Mesenchymal stem cell (in vitro differentiated cells and primary cell): ENCODE measurements at places on chromosomes 2 and 18.
A peak's percentile ranks its signal among the peaks of the same experiment; 100 is the strongest.

GRCh38 chr2:69211048-69211447 lies 176.0 kb downstream of the GFPT1 start:
- H3K27ac ChIP-seq = no peak overlapping the region
- no peak overlapping the region for H3K4me3 ChIP-seq
- DNase-seq = no peak
- H3K36me3 ChIP-seq = peaks cover under 1% of the 10 kb centered on the region
- no peaks in the 10 kb centered on the region for H3K27me3 ChIP-seq

- no peak overlapping the region for H3K4me3 ChIP-seq
- H3K27ac ChIP-seq = no peak overlapping the region
- DNase-seq = peak; percentile 60
- no peaks in the 10 kb centered on the region for H3K36me3 ChIP-seq
These were observed 61.3 kb upstream of the ITSN2 start for GRCh38 chr2:24421668-24422067.

DNA sequence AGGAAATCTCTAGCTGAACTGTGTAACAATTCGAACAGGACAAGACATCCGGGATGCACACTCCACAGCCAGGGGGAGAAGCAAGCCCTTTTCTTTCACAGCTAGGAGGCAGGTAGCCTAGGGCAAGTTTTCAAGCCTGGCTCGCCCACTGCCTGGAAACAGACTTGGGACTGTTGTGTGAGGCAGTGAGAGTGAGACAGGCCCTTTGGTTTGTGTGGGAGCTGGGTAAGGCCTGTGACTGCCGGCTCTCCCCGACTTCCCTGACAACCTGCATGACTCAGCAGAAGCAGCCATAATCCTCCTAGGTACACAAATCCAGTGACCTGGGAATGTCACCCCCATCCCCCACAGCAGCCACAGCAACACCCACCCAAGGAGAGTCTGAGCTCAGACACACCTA lies 179.7 kb downstream of the WDPCP start:
- H3K27ac ChIP-seq = no peak overlapping the region
- no peak overlapping the region for H3K4me3 ChIP-seq
- H3K27me3 ChIP-seq = no peaks in the 10 kb centered on the region

- H3K27ac ChIP-seq = no peak overlapping the region
- no peaks in the 10 kb centered on the region for H3K27me3 ChIP-seq
- H3K4me3 ChIP-seq = no peak overlapping the region
- no peaks in the 10 kb centered on the region for H3K36me3 ChIP-seq
- DNase-seq = peak; percentile 82
These were observed 304.0 kb downstream of the LPIN1 start for GRCh38 chr2:12050396-12050795.

DNA sequence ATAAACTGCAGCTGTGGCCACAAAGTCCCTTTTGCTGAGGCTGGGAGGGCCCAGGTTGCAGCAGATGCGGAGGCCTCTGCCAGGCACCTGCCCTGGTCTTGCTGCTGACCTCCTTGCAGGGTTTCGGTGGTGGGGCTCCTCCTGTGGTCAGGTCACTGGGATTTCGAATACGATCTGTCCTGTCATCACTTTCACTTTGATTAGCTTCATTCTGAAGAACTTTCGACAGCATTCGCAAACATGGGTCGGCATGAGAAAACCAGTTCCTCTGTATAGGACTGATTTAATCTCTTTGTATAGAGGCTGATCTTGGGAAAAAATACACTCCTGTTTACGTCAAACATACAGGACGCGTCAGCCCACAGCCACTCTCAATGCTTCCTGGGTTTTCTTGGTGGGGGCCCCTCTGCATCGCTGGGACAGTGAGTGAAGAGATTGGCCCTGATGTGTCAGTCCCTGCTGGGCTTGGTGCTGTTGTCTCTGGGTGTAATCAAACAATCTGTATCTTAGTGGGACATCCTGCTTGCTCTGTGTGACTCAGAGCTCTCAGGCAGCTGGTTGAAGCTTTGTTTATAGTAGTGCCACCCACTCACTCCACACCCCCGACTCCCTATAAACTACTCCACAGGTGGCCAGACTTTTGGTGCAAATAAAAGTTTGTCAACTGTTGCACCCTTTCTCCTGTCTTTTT lies 209.4 kb upstream of the CXCR4 start:
- H3K4me1 ChIP-seq = peaks cover 2% of the 10 kb centered on the region
- no peaks in the 10 kb centered on the region for H3K27me3 ChIP-seq
- H3K27ac ChIP-seq = no peak overlapping the region
- peak; percentile 66 for DNase-seq
- H3K4me3 ChIP-seq = no peak overlapping the region

- H3K4me3 ChIP-seq = no peak overlapping the region
These were observed 44.3 kb upstream of the ZDBF2 start for GRCh38 chr2:206230060-206230762.

GRCh38 chr2:65137197-65137775 lies 7.4 kb upstream of the RAB1A start:
- H3K4me3 ChIP-seq = no peak overlapping the region
- no peaks in the 10 kb centered on the region for H3K36me3 ChIP-seq
- DNase-seq = no peak
- no peaks in the 10 kb centered on the region for H3K4me1 ChIP-seq
